ENCODE measurements at places on chromosomes 2 and 18.

- peak; percentile 86 for DNase-seq
Measured at GRCh38 chr2:31333527-31334183, 80.9 kb downstream of the XDH start.

- no peak for DNase-seq
Measured at GRCh38 chr2:228673876-228674554, 492.5 kb upstream of the SPHKAP start.

DNA sequence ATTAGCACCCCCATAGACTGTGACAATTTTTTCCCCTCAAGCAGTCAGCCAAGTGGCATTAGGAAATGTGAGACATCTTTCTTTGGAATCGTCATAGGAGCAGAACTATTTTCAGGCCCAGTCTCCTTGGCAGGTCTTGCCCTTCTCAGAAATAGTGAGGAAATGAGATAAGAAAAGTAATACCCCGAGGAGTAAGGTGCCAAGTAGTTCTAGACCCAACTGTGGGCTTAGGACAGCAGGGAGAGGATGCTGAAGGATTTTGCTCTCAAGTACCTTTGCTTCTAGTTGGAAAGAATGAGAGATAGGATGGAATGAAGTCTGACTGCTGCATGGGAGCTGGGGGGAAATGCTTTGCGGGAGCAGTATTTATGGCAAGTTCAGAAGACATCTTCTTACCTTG is 31.8 kb downstream of the PRKCE start:
- DNase-seq = no peak

DNA sequence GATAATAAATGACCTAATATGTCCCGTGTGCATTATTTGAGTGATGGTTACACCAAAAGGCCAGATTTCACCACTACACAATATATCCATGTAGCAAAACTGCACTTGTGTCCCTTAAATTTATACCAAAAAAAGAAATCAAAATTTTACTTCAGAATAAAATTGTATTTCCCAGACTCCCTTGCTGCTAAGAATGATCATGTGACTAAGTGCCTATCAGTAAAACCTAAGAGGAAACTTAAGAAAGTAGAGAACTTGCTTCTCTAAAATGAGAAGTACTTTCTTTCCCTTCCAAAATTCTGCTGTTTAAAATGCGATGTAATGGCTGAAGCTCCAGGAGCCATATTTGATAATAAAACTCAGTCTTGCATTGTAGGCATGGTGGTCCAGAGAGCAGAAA is 24.0 kb downstream of the PROKR1 start:
- DNase-seq = no peak

GRCh38 chr2:235639428-235639773 is 145.6 kb downstream of the AGAP1 start:
- DNase-seq = peak; percentile 70

Measured in kidney tubule cell (primary cell).